ENCODE measurements at places on chromosomes 7 and 10. TPM values are rescaled to one million over a fixed set of nuclear protein-coding genes. Genes with fewer than 3 reads are reported as not detected.
A peak's percentile ranks its signal among the peaks of the same experiment; 100 is the strongest.

- H3K4me1 ChIP-seq = no peaks in the 10 kb centered on the region
- H3K4me3 ChIP-seq = no peak overlapping the region
- no peak for DNase-seq
- no peak overlapping the region for H3K27ac ChIP-seq
These were observed 155.8 kb upstream of the CHST15 start for GRCh38 chr10:124249196-124249595.

- H3K27ac ChIP-seq = no peak overlapping the region
- H3K27me3 ChIP-seq = no peaks in the 10 kb centered on the region
- H3K4me1 ChIP-seq = no peaks in the 10 kb centered on the region
- H3K36me3 ChIP-seq = no peaks in the 10 kb centered on the region
These were observed 748.5 kb upstream of the MBL2 start for GRCh38 chr10:53521046-53521445.

- H3K27me3 ChIP-seq = no peaks in the 10 kb centered on the region
- H3K4me3 ChIP-seq = peak overlapping the region; percentile 86
- H3K4me1 ChIP-seq = peaks cover 58% of the 10 kb centered on the region
- H3K27ac ChIP-seq = peak overlapping the region; percentile 92
- peaks cover 67% of the 10 kb centered on the region for H3K36me3 ChIP-seq
These were observed 1.8 kb downstream of the PRKCQ start for GRCh38 chr10:6578251-6578771.

DNA sequence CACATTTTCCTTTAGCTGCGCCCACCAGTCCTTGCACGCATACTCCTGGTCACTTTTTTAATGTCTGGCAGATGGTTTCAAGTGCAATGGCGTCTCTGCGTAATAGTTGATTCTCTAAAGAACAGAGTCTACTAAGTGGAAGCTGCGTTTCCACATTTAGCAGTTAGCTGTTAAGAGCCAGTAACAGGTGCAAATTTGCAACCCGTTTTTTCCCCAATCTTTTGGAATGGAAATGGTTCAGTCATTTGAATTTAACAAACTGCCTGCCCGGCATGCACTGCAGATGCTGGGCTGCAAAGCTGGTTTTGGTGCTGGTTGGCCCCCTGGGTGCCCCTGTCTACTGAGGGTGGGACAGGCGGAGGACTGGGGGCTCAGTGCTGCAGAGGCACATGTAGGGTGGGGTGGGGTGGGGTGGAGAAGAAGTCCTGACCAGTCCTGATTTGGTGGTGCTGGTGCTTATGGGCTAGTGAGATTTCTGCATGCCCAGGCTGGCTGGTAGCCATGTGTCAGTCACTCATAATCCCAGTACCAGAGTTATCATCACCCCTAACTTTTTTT is 43.9 kb downstream of the CUX1 start:
- no peak overlapping the region for H3K4me3 ChIP-seq
- H3K27ac ChIP-seq = no peak overlapping the region
- H3K27me3 ChIP-seq = no peaks in the 10 kb centered on the region
- H3K36me3 ChIP-seq = no peaks in the 10 kb centered on the region
- peaks cover 26% of the 10 kb centered on the region for H3K4me1 ChIP-seq

GRCh38 chr10:113399065-113399464 is 153.8 kb upstream of the HABP2 start:
- no peak for DNase-seq
- H3K27me3 ChIP-seq = peaks cover 2% of the 10 kb centered on the region
- H3K36me3 ChIP-seq = no peaks in the 10 kb centered on the region
- no peak overlapping the region for H3K27ac ChIP-seq
- H3K4me1 ChIP-seq = no peaks in the 10 kb centered on the region

DNA sequence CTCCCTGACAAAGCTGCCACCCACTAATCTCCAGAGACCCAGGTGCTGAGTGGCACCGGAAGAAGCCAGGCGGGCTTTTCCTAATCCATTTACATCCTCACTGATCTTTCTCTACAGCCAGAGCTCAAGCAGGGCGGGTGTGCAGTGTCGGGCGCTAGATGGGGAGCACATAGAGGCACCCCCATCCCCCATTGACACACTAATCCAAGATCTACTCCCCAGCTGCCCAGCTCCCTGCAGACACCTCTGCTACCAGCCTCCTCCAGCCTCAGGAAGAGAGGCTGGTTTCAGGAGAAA is 22.2 kb downstream of the FRMPD2 start:
- peaks cover 7% of the 10 kb centered on the region for H3K4me1 ChIP-seq
- no peak overlapping the region for H3K4me3 ChIP-seq
- peak; percentile 6 for DNase-seq

GRCh38 chr7:158407581-158408317 is 179.9 kb downstream of the PTPRN2 start:
- no peak for DNase-seq
- no peaks in the 10 kb centered on the region for H3K27me3 ChIP-seq
- no peaks in the 10 kb centered on the region for H3K4me1 ChIP-seq
- no peak overlapping the region for H3K27ac ChIP-seq
- no peak overlapping the region for H3K4me3 ChIP-seq

- H3K27ac ChIP-seq = no peak overlapping the region
- H3K4me3 ChIP-seq = no peak overlapping the region
- H3K4me1 ChIP-seq = peaks cover 6% of the 10 kb centered on the region
- DNase-seq = no peak
- no peaks in the 10 kb centered on the region for H3K36me3 ChIP-seq
These were observed 138.9 kb downstream of the JAZF1 start for GRCh38 chr7:28041508-28042314.

DNA sequence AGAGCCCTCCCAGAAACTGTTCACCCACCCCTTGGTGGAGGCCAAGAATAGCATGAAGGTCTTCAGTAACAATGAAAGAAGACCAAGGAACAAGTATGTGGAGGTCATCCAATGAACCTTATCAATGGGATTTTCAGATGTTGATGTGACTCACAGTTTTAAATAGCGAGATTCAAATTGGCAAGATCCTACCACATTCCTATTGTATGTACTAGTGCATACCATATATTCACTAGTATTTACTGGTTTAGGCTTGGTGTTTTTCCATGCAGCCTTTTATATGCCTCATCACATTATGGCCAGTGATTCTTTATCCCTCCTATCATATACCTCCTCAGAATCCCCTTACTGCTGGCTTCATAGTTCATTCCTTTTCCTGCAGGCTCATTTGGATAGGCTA is 54.4 kb downstream of the ITGB8 start:
- H3K36me3 ChIP-seq = no peaks in the 10 kb centered on the region
- H3K27me3 ChIP-seq = no peaks in the 10 kb centered on the region
- no peak overlapping the region for H3K27ac ChIP-seq
- DNase-seq = no peak

DNA sequence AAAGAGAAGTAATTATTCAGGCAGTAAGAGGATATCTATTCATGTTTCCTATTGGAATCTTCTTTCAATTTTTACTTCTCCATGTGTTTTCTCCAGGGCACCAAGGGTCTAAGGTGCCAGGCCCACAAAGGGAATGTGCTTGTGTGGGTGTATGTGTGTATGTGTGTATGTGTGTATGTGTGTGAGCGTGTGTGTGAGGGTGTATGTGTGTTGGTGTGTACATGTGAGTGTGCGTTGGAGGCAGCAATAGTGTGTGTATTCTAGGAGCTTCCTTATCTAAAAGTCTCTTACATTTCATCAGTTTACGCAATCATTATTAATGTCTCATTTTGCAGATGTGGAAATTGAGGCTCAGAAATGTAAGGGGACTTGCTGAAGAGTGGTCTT is 28.3 kb downstream of the RAMP3 start:
- H3K27me3 ChIP-seq = peaks cover 2% of the 10 kb centered on the region
- no peak overlapping the region for H3K4me3 ChIP-seq
- no peak overlapping the region for H3K27ac ChIP-seq
- DNase-seq = no peak

GRCh38 chr10:990808-991207 is 2.6 kb downstream of the GTPBP4 start:
- DNase-seq = no peak
- H3K4me3 ChIP-seq = peak overlapping the region; percentile 3
- H3K4me1 ChIP-seq = peaks cover 35% of the 10 kb centered on the region
- peaks cover 57% of the 10 kb centered on the region for H3K36me3 ChIP-seq

The MEOX2 gene
- total RNA-seq = not detected

The GDF2 gene
- total RNA-seq = not detected
